Activated CD4-positive, alpha-beta T cell treated with anti-CD3 and anti-CD28 coated beads for 36 hours (primary cell): ENCODE measurements at places on chromosomes 16 and 17.

DNA sequence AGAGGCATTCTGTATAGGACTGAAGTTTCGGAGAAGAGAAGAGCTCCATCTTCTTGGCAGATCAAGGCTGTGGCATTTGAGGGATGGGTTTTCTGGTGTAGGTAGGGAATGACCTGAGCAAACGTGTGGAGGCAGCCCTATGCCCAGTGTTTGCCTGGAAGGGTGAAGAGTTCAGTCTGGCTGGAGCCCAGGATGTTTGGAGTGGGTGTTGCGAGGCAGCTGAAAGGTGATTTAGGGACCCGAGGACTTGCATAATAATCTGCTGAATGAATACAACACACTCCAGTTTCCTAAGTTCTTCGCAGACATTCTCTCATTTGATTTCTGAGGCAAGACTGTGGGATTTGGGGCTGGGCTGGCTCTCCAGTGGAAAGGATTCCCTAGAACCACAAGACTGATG, 186.2 kb downstream of the CYLD start:
- no peak for DNase-seq

DNA sequence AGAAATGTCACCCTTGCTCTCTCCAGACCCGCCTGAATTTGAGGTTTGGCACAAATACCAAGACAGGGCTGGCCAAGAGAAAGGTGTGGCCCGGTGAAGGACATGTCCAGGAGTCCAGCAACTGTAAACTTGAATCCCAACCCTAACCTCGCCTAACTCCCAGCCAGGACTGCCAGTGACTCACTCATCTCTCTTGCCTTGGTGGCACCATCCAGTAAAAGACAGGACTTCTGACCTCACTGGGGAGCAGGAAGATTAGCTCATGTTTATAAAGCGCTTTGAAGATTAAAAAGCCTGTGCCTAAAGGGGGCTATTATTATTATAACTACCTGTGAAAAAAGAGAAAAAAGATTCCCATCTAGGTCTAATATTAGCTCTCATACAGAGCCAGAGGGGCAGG, 335.3 kb downstream of the SOX9 start:
- DNase-seq, result no peak

- DNase-seq, result no peak
Measured at GRCh38 chr16:72502594-72503005, 330.6 kb upstream of the PMFBP1 start.

DNA sequence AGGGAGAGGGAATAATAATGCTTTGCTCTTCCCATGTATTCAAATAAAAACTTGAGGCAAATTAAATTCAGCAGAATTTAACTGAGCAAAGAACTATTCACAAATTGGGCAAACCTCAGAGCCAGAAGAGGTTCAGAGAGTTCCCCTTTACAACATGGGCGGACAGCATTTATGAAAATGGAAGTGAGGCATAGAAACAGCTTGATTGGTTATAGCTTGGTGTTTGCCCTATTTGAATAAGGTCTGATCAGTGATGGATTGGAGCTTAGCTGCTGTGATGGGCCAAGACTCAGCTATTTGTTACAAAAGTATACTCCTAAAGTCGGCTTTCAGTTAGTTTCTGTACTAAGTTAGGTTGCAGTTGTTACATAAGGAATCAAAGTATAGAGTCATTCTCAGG, 63.0 kb downstream of the TMEM100 start:
- no peak for DNase-seq

DNA sequence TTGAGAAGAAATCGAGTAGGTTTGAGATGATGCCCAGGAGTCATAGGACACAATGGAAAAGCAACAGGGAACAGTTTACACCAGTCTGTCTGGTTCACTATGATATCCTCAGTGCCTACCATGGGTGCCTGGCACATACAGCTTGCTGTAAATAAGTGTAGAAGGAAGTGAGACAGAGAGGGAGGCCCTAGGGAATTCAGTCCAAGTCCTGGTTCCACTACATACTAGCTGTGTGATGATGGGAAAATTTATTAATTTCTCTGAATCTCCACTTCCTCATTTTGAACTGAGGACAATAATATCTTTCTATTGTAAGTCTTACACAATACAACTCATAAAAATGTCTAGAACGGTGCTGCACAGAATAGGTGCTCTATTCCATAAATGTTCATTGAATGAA, 53.3 kb upstream of the LYRM9 start:
- DNase-seq, result no peak

DNA sequence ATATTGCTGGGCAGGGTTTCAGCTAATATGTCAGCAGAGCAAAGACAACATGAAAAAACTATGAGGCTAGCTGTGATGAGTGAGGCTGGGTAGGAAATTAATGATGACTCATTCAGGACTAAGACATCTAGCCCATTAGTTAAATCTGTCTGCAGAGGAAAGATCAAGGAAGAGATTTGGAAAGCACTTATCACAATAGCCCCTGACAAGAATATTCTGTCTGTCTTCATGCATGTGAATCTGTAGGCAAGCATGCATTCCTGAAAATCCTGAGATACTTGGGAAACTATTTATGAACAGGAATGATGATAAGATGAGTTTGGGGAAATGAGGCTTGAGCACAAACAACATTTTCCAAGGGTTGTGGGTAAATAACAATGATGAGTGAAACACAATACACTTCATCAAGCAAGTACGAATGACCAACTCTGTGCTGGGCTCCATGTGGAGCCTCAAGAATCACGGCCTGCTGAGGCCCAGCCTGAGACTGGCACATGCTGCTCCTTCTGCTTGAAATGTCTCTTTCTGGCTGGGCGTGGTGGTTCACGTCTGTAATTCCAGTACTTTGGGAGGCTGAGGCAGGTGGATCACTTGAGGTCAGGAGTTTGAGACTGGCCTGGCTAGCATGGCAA, 96.5 kb upstream of the ASIC2 start:
- no peak for DNase-seq

- DNase-seq, result no peak
Measured at GRCh38 chr17:78307887-78308638, 51.8 kb downstream of the SOCS3 start.

- no peak for DNase-seq
Measured at GRCh38 chr17:70053241-70054234, 21.5 kb upstream of the KCNJ16 start.

GRCh38 chr17:32596206-32596605, 109.4 kb downstream of the CDK5R1 start:
- DNase-seq, result no peak

GRCh38 chr16:89613231-89613953, at the start of gene DPEP1:
TSS of gene DPEP1 (plus strand) at chr16:89613642. CDS start at chr16:89630411, 16,769 bp downstream.
- no peak for DNase-seq

- DNase-seq, result no peak
Measured at GRCh38 chr17:55764610-55765009, 13.8 kb downstream of the PCTP start.

DNA sequence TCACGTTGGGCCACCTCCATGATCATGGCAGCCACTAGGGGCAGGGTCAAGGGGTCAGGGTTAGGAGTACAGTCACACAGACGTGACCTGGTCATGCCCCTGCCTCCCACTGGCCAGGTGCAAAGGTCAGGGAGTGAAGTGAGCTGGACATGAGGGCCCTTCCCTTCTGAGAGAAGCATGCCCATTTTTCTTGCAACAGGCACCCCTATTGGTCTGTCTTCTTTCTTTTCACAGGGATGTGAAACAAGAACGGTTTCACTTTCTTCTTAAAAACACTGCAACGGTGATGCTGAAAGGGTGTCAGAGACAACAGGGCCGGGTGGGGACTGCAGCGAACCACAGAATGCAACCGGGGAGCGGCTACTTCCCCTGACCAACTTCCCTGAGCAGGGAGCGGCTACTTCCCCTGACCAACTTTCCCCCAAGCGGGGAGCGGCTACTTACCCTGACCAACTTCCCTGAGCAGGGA, 52.1 kb upstream of the DOC2B start:
- no peak for DNase-seq

DNA sequence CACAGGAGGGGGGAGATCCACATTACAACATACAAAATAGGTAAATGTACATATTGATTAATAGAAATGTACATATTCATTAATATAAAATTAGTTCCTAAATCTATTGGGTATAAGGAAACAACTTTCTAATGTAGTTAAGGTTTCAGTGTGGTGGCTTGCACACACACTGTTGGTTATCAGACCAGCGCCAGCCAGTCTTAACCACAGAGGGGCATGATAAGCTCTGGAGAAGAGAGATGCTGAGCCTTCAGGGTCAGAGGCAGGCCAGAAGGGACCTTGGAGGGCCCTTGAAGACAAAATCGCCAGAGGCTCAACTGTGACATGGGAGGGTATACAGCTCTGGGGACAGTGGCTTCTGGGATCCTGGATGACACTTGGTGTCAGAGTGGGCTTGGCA, 10.9 kb upstream of the ZFP90 start:
- no peak for DNase-seq

DNA sequence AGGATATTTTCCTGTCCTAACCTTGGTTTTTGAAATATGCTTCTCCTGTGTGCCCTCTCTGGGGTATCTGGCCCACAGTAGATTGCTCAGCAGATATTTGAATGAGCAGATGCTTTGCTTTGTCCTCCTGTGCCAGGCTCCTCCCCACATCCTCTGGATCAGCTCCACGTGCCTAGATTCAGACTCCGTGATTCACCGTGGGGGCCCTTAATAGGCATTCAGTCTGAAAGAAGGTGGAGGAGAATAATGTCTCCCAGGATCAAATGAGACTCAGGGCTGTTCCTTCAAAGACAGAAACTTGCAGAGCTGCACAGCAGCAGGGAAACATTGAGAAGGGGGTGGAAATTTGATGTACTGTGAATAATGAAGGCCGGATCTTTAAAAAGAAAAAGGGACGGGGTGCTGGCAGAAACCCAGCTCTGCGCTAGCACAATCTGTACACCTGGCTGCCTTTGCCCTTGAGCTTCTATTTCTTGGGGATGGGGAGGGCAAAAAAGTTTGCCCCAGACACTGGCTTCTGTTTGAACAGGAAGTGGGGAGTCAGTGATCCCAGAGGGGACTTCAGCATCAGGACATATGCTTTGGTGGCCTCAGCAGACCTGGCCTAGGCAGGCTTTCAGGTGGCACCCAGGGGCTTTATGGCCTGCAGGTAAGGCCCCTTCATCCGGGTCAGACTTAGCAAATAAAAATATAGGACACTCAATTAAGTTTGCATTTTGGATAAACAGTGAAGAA, 15.9 kb upstream of the SLC12A3 start:
- DNase-seq, result no peak

DNA sequence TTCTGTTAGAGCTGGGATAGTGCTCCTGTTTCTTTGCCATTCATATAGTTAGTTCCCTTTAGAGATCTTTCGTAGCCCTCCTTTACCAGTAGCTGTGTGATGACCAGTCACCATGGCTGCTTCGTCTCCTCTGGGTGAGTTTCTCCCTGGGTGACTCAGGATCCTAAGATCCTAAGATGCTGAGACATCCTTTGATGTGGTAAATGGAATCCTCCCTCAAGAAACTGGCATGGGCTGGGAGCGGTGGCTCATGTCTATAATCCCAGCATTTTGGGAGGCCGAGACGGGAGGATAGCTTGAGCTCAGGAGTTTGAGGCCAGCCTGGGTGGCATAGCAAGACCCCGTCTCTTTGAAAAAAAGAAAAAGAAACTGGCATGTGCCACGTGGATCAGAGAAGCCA, 5.9 kb downstream of the PHAF1 start:
- DNase-seq, result no peak

GRCh38 chr16:70736465-70737376, 50.9 kb upstream of the MTSS2 start:
- DNase-seq, result peak; percentile 65

- no peak for DNase-seq
Measured at GRCh38 chr17:34414339-34414738, 51.3 kb upstream of the CCL1 start.
